Renal pelvis (tissue), 12 donors: ENCODE measurements at places on chromosomes 4 and X. TPM values are rescaled to one million over a fixed set of nuclear protein-coding genes. Genes with fewer than 3 reads are reported as not detected.

- no peak for DNase-seq
Observed at GRCh38 chr4:6695660-6696610, 2.3 kb downstream of the S100P start.

Gene SYNPO2
- 15.5 TPM for polyA plus RNA-seq

Gene LINC00632
- polyA plus RNA-seq, result 7.0 TPM

Gene ZNF732
- 3.8 TPM for polyA plus RNA-seq

GRCh38 chrX:149313871-149314371 is 191.2 kb downstream of the IDS start:
- peak; percentile 24 for DNase-seq

DNA sequence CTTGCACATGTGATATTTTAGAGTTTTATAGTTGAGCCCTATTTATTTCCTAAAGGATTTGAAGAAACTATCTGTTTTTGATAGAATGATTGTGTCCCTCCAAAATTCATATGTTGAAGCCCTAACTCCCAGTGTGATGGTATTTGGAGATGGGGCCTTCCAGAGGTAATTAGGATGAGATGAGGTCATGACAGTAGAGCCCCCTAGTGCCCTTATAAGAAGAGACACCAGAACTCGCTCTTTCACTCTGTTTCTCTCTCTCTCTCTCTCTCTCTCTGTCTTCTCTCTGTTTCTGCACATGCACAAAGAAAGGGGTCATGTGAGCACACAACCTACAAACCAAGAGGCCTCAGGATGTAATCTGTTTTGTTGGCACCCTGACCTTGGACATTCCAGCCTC is 921.9 kb upstream of the DIAPH2 start:
- no peak for DNase-seq

DNA sequence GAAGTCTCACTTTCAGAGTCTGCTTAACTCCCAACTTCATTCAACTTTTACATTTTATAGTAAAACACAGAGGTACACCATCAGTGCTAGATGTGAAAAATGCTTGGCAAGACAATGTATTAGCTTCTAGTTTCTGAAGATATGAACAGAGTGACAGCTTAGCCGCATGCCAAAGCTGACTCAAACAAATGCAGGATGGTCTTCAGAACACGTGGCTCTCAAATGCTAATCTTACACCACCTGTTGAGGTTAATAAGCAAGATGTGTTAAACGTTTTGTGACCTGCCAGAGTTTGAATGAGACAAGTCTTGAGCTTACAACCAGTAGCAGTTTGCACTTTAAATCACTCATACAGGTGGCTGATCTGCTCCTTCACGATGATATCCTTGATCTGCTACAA is 18.9 kb upstream of the GPM6B start:
- DNase-seq, result no peak

DNA sequence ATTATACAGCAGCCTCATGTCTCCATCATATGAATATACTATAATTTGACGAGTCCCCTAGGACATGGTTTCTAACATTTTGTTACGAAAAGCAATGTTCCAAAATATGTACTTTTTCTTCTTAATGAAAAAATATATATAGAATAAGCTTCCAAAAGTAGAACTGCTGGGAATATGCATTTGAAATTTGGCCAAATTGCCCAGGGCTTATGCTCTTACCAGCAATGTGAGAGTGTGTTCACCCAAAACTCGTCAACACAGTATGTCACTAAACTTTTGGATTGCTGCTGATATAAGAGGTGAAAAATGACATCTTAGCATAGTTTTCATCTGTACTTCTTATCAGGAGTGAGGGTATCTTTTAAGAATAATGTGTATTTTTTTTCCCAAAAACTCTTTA is 64.6 kb upstream of the STIM2 start:
- no peak for DNase-seq

Gene PRDM8
- polyA plus RNA-seq, result 2.1 TPM

Gene XG
- polyA plus RNA-seq, result 0.30 TPM

- DNase-seq, result no peak
Observed at GRCh38 chr4:87024201-87024600, 89.4 kb downstream of the AFF1 start.

DNA sequence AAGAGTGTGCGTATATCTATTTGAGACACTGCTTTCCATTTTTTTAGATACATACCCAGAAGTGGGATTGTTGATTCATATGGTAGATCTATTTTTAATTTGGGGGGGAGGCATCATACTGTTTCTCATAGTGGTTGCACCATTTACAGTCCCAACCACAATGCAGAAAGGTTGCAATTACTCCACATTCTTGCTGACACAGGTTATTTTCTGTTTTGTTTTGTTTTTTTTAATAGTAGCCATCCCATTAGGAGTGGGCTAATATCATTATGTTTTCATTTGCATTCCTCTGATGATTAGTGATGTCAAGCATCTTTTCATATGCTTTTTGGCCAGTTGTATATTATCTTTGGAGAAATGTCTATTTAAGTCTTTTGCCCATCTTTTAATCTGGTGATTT is 15.1 kb upstream of the LHFPL1 start:
- DNase-seq, result no peak

- no peak for DNase-seq
Observed at GRCh38 chr4:7330811-7331681, 103.7 kb downstream of the PSAPL1 start.

Gene MAOB
- 50.2 TPM for polyA plus RNA-seq

GRCh38 chr4:175378372-175378771 is 433.7 kb downstream of the GPM6A start:
- DNase-seq, result no peak

- DNase-seq, result no peak
Observed at GRCh38 chr4:19239565-19239964, 1012.1 kb upstream of the SLIT2 start.

DNA sequence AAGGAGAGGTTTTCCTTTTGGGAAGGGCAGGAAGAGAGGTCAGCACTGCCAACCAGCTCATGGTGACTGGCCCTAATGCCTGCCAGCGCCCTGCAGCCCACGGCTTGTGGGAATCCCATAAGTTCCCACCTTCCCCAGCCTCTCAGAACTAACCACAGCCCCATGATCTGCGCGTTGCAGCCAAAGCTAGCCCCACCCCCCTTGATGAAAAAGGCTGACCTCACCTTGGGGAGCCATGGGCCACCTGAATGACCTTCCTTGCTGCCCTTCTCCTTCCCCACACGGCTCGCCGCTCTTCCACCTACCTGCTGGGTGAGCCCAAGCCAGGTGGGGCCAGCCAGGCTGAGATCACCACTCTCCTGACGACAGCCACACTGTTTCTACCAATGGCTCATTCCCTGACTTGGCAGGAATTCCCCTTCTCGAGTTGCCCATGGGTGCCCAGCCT is 3.9 kb upstream of the ELF4 start:
- DNase-seq, result no peak

Gene CAPN6
- 22.6 TPM for polyA plus RNA-seq
